ENCODE measurements at places on chromosomes 6 and 20.
A peak's percentile ranks its signal among the peaks of the same experiment; 100 is the strongest.

- DNase-seq: no peak
These were observed 263.9 kb downstream of the PHF3 start for GRCh38 chr6:63899550-63899949.

GRCh38 chr6:6131492-6132109, 124.9 kb upstream of the NRN1 start:
- DNase-seq: peak; percentile 54

- no peak for DNase-seq
These were observed 158.1 kb downstream of the CDH26 start for GRCh38 chr20:60116128-60116909.

DNA sequence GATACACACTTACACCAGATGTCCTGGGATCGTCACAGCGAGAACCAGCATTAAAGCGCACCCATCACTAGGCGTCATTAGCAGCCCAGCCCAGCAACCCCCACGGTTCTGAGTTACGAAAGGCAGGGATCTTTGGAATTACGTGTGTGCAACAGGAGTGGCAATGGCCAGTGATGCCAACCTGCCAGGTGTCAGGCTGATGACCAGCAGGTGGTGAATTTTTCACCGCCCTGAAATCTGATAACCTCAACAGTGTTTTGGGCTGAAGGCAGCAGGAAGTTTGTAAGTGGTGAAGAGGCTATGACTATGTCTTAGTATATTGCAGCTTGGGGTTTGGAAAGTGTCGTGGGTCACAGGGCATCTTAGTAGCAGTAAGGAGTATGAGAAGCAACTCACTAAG, 166.1 kb downstream of the TMEM242 start:
- no peak for DNase-seq

- DNase-seq: peak; percentile 33
These were observed 726.6 kb downstream of the RFPL4B start for GRCh38 chr6:113073611-113074191.

- DNase-seq: no peak
These were observed 57.1 kb downstream of the ITCH start for GRCh38 chr20:34420146-34420545.

DNA sequence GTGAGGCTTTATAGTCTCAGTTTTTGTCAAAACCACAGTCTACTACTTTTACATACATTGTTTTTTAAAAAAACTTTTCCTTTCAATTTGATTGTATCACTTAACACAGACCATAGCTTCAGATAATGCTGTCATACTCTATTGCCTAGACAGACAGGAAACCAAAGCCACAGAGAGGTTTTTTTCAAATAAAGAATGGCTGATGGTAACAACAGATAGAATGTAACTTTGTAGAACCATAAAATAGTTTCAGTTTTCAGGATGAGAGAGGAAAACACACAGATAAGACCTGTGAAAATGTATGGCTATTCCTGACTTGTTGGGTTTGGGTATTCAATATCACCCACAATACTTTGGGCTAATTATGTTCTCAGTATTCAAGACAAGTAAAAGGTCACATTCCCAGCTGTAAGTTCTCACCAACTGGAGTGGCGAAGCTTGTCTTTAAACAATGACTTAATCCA, 94.0 kb downstream of the ADGRG6 start:
- no peak for DNase-seq

GRCh38 chr20:37584238-37584807, 56.6 kb upstream of the BLCAP start:
- no peak for DNase-seq

GRCh38 chr6:169977434-169978265, 226.2 kb downstream of the ERMARD start:
- no peak for DNase-seq

DNA sequence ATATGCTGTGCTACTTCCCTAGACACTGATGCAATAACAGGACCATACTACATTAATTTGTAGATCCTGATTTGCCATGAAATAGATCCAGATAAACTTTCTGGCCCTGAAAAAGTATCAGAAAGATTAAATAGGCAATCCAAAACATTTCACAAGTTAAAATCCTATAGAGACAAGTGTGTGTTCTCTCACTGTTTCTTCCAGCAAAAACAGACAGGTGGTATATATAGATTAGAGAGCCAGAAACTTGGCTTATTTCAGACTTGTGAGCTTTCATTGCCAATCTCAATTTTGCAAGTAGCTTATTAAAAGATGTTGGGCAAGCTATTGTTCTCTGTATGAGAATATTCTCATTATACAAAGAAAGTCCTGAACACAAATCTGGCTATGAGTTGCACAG, 289.1 kb upstream of the MANEA start:
- DNase-seq: no peak

GRCh38 chr20:50093240-50093639, 19.7 kb downstream of the UBE2V1 start:
- DNase-seq: no peak

- DNase-seq: no peak
These were observed 60.6 kb downstream of the SSR1 start for GRCh38 chr6:7252390-7252789.

GRCh38 chr6:160004419-160005175, 35.7 kb downstream of the IGF2R start:
- DNase-seq: no peak

GRCh38 chr6:112466373-112467151, 119.4 kb downstream of the RFPL4B start:
- DNase-seq: no peak

- no peak for DNase-seq
These were observed 144.6 kb downstream of the BCAS1 start for GRCh38 chr20:53925651-53926401.

GRCh38 chr6:119020597-119021561, 57.6 kb downstream of the FAM184A start:
- no peak for DNase-seq

GRCh38 chr6:141265756-141266623, 866.7 kb upstream of the GJE1 start:
- no peak for DNase-seq

GRCh38 chr20:17859002-17859615, 109.5 kb downstream of the SNX5 start:
- no peak for DNase-seq

DNA sequence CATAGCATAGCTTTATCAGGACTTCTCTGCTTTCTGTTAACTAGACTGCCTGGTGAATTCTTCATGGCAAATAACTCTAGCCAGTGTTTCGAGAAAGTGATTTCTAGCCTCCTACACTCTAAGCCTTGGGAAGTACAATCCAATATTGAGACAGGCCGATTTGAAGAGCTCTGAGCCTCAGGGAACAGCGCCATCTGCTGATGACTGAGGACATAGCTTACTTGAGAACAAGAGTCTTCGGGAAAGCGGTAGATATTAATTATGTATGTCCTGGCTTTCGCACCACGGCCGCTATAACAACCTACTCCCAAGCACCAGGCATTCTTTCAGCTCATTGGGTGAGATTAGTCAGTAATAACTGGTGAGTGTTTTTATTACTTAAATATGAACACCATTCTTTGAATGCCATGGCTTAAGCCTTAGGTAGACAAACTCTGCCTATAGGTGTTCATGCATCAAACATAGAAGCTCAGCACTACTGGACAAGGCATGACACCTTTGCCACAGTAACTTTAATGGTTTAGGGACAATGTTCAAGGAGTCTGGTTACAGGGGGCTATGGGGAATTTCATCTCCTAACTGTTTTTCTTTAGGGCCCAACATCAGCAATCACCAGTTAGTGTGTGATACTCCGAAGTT, 518.6 kb downstream of the BMP2 start:
- DNase-seq: peak; percentile 72

DNA sequence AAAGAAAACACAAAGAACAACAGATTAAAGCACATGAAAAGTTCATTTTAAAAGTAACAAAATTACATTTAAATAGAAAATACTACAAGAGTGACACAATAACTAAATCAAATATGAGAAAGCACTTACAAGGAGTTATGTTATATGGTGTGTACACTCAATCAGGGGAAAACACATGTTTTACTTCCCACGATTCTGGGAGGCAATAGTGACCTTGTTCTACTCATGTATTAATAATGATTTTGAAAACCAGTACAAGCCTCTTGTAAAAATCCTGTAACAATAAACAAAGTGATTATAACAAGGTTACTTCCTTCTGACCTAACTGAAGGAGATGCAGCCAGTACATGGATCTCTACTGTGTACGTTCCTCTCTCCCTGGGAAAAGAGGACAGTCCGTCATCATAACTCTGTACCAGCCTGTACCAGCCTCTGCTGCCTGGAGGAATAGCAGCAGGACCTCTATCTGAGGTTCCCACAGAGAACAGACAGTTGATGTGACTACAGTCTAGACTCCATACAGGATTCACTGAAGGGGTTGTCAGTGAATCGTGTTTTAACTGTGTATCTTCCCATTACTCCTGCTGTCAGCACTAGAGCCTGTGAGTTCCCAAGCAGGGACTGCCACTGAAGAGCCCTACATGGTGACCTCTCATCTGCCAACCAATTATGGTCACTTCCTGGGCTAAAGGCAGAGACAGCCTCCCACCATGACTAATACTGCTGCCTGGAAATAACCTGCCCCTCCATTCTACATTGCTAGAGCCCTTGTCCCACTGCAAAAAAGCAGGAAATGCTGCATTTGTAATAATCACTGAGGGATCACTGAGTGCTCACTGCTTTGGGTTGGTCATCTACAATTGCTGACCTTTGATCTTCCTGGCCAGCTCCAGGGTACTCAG, 149.7 kb downstream of the KIF16B start:
- no peak for DNase-seq

- DNase-seq: no peak
These were observed 132.7 kb downstream of the EDN1 start for GRCh38 chr6:12422848-12423247.

DNA sequence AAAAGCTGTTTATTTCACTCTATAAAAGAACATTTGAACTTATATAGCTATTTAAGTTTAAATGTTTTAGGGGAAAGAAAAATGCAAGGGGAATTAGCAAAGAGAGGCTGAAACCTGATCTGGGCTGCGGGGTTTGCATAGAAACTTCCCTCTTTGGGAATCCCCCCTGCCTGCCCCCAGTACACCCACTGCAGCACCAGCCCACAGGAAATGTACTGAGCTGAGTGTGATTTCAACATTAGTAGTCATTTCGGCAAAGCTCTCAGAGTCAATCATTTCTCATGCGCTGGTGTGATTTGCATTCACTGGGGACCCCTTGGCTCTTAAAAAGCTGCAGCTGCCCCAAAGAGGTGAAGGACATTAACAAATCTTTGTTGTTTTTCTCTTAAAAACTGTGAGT, 859.4 kb downstream of the MAFB start:
- DNase-seq: no peak

GRCh38 chr6:78243519-78243918, 590.7 kb downstream of the MEI4 start:
- DNase-seq: peak; percentile 17

- no peak for DNase-seq
These were observed 173.0 kb upstream of the FERMT1 start for GRCh38 chr20:6295867-6296256.

DNA sequence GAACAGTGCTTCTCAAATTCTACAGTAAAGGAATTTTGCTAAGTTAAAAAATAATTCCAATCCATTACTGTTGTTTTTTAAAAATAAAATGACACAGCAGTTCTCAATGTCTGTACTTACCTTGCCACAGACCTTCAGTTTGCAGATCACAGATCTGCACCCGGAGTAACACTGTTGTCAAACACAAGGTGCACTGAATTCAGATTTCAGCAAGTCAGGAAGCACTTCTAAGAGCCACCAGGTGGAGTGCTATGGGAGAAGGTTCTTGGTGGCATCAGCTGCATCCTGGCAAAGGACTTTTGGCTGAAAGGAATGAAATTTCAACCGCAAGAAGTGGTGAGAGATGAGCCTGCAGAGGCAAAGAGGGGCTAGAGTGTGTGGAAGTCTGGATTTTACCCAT, 17.4 kb downstream of the RSPH4A start:
- peak; percentile 13 for DNase-seq

DNA sequence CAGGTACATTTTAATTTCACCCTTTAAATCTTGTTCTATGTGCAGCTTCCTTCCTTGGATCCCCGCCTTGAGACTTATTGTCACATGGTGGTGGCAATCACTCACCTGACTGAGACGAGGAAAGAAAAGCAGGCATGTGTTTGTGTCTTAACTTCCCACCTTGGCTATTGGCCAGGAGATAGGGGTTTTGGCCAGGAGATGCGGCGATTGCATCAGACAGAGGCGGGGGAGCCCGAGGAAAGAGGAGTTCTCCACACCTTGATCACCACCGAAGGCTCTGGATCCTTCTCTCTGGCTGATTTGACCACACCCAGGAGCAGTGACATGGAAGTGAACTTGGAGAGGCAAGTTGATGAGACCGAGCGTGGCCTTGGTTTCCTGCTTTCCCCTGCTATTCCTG, 49.7 kb upstream of the EYA2 start:
- DNase-seq: no peak

GRCh38 chr20:54620611-54621010, 145.2 kb downstream of the DOK5 start:
- DNase-seq: no peak

GRCh38 chr20:20060234-20060998, 8.1 kb downstream of the CFAP61 start:
- DNase-seq: no peak

DNA sequence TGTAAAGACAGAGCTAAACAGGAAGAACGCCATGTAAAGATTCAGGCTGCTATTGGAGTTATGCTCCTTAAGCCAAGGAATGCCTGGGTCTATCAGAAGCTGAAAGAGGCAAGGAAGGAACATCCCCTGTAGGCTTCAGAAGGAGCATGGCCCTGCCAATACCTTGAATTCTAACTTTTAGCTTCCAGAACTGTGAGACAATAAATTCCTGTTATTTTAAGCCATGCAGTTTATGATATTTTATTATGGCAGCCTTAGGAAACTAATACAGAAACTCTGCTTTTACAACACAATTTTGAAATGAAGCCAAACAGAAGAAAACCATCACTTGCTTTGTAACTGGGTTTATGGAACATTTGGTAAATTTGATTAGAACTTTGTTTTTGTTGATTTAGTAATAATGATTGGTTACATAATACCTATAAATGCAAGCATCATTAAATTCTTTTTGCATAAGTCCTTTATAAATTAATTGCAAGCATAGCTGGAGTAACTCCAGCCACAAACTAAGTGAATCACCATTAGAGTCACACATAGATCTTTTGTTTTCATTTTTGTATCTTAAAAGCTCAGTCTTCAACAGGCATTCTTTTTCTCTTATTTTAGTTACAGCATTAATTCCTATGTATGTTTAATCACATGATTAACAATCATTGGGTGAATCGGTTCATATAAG, 33.5 kb upstream of the TSPYL1 start:
- no peak for DNase-seq

DNA sequence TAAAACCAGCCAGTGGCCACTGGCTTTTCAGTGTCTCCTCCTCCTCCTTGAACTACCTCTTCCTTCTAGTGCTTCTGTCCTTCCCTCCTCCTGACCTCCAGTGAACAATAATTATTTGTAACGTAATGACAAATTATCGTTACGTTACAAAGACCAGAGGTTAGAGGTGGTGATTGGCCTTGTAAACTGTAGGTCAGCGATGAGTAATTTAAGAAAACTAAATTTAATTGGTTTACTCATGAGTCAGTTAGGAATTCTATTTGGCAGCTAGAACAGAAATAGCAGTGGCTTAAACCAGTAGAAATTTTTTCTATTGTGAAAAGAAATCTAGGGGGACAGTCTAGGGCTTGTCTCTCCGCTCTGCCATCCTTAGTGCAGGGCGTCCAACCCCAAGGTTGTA, 38.8 kb downstream of the PPARD start:
- DNase-seq: no peak

- no peak for DNase-seq
These were observed 129.8 kb upstream of the TIAM2 start for GRCh38 chr6:154865291-154865690.

GRCh38 chr6:1901556-1901955, 291.8 kb downstream of the FOXC1 start:
- no peak for DNase-seq

- DNase-seq: peak; percentile 69
These were observed 54.4 kb downstream of the RTN4IP1 start for GRCh38 chr6:106574741-106575458.

GRCh38 chr6:38805127-38805655, 90.1 kb downstream of the DNAH8 start:
- DNase-seq: no peak
